Stimulated activated CD4-positive, alpha-beta T cell treated with anti-CD3 and anti-CD28 coated beads, Interleukin-2, amount 100 ng/mL, for 48 hours (primary cell): ENCODE measurements at places on chromosomes 1 and 21.

GRCh38 chr1:223665592-223666312 lies at the start of gene CAPN8:
CAPN8 (minus strand) TSS chr1:223665701; CDS start chr1:223665646, 55 bp downstream.
- no peak for DNase-seq

DNA sequence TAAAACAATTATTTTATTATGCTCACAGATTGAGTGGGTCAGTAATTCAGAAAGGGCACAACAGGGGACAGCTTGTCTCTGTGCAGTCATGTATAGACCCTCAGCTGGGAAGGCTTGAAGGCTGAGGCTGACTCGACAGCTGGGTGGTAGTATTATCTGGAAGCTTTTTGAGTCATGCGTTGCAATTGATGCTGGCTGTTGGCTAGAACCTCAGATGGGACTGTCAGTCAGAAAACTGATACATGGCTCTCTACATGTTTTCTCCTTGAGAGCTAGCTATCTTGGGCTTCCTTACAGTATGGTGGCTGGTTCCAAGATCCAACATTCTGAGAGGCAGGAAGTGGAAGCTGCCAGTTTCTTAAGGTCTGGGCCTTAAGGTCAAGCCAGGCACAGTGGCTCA lies 61.5 kb upstream of the SELENON start:
- no peak for DNase-seq

DNA sequence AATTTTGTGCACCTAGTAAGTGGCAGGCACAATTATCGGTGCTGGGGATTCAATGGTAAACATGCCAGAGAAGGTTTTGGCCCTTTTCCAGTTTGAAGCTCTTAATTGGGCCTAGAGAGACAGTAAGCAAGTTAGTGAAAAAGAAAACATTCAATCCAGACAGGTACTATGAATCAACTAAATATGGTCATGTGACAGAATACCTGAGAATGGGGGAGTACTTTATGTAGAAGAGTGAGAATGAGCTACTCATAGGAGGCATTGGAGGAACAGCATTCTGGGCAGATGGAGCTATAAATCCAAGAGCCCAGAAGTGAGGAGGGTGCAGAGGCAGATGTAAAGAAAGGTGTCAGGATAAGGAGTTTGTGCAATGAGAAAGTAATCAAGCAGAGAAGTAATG lies 1017.9 kb downstream of the ADGRL2 start:
- DNase-seq, result no peak

- no peak for DNase-seq
Measured at GRCh38 chr1:203072911-203073310, 12.9 kb downstream of the MYOG start.

- no peak for DNase-seq
Measured at GRCh38 chr1:228472655-228473054, 14.5 kb upstream of the RNF187 start.

DNA sequence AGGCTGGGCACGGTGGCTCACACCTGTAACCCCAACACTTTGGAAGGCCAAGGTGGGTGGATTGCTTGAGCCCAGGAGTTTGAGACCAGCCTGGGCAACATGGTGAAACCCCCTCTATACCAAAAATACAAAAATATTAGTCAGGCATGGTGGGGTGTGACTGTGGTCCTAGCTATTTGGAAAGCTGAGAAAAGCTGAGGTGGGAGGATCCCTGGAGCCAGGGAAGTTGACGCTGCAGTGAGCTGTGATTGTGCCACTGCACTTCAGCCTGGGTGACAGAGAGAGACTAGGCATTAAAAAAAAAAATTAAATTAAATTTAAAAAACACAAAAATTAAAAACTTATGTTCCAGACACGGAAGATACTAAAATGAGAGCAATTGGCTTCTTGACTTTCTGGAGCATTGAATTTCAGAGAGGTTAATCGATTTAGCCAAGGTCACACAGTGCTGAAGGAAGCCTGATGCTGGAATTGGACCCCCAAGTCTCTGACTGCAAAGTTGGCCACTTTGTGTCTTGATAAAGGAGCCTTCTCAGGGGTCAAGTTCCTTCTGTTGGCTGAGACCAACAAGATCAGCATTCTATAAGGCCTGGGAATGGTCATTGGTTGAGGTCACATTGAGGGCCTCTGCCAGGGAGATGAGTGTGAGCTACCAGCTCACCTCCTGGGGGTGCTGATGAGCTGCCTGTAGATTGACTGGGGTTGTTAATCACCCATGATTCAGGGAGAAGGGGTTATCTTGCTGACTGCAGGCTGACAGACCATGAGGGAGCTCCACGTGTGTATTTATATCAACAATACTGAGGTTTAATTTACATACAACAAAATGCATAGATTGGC lies 54.3 kb downstream of the RPS6KA1 start:
- peak; percentile 53 for DNase-seq

DNA sequence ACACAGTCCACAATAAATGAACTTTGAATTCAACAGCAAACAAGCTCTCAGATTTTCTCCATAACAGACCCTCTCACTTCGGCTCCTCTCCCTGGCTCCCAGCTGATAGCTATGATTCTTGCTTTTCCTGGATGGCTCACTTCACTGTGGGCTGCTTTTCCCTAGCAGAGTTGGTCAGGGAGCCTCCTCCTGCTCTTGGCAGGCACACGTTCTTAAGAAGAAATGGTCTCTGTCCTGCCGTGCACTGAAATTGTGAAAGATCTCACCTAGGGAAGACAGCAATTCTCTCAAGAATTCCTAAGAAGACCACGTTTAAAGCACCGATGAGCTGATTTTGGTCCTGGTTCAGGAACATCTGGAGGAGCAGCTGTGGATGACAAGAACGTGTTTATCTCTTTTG lies 148.5 kb upstream of the KCNK2 start:
- DNase-seq, result no peak

GRCh38 chr1:26530410-26530894 lies 891 bp downstream of the RPS6KA1 start:
- no peak for DNase-seq

- no peak for DNase-seq
Measured at GRCh38 chr1:222081859-222082258, 340.0 kb upstream of the DUSP10 start.

DNA sequence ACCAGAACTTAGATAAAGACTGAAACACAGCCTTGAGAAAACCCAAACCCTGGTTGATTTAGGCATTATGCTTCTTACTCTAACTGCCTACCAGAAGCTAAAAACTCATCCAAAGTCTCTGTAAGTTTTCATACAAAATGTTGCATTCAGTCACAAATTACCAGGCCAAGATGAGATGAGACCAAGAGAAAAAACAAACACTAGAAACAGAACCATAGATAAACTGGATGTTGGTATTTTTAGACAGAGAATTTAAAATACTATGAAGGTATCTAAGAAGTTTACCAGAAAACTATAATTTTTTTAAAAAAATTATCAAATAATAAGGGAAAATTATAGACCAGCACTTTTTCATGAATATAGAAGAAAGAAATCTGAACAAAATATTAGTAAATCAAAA lies 180.5 kb downstream of the VPS13D start:
- DNase-seq, result no peak

DNA sequence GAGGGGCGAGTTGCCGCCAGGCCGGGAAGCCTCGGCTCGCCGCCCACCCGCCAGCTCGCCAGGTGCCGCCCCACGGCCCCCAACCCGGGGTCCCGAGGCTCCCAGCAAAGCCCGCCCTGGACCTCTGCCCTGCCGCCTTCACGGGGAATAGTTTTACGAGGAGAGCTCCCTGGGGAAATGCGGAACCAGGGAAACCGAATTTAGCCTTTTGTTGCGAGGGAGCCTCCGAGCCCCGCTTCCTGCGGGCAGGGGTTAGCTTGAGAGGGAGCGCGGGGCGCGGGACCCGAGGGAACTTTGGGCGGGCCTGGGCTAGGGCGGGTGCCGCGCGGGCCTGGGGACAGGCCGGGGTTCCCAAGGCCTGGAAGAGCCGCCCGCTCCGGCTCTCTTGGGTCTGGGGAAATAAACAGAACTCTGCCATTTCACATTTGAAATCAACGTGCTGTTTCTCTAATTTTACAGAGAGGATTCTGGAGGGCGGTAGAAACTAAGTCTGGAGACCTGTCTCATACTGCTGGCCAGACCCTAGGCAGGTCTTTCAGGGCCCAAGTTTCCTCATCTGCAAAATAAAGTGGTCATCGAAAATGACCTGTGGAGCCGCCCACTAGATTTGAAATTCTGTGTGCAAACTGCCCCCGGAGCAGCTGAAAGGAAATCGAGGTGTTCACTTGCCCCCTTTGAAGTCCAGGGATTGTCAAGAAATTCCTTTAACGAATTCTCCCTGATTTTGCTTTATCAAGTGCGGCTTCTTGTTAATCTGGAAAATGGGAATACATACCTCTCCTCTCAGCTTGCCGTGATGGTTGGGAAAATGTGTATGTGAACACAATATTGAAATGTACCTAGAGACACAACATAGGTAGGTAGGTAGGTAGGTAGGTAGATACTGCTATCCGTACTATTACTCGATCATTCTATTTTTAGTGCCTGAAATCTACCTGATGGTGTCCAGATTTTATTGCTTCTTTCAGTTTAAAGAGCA lies 749 bp upstream of the GLUL start:
- no peak for DNase-seq

DNA sequence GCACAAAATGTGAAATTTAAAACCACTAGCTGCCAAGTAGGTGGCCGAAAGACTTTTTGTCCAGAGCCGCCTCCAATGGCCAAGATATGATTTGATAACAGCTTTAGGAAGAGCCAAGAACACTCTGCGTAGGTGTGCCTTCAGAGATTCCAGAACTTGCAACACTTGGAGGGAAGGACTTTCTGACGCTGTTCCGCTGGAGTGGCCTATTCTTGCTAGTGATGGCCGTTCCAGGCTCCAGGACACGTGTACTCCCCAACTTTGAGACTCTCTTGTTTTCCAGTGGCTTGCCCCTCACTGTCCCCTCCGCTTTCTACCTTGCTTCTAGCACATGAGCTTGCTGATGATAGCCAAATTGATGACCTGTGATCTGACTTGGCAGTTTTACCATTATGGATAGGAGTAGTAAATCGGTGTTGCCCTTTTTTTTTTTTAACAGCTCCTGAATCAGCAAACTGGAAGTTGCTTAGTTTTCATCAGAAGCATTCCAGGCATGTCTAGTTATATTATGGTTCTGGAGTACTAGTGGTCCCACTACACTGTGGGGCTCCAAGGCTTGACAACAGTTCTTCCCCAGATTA lies 1.0 kb downstream of the PRDX6 start:
- DNase-seq, result no peak

DNA sequence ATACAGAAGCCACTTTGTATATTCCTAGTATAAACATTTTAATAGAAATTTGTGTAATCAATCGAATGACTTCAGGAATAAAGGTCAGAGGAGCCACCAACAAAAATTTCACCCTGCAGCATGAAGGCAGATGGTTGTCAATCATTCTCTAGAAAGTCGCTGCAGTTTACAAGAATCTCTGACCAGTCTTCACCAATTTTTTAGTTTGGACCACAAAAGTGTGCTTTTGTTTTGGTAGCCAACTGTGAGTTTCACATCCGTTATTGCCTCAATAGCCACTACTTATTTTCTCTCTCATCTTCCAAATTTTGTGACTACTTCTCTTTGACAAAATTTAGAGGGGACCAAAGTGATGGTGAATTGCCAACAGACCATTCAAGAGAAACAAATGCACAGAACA lies 1155.6 kb downstream of the AMY1C start:
- no peak for DNase-seq

GRCh38 chr1:203675596-203676347 lies 49.1 kb downstream of the ATP2B4 start:
- DNase-seq, result no peak

- DNase-seq, result no peak
Measured at GRCh38 chr1:24294716-24295371, 24.3 kb upstream of the GRHL3 start.

DNA sequence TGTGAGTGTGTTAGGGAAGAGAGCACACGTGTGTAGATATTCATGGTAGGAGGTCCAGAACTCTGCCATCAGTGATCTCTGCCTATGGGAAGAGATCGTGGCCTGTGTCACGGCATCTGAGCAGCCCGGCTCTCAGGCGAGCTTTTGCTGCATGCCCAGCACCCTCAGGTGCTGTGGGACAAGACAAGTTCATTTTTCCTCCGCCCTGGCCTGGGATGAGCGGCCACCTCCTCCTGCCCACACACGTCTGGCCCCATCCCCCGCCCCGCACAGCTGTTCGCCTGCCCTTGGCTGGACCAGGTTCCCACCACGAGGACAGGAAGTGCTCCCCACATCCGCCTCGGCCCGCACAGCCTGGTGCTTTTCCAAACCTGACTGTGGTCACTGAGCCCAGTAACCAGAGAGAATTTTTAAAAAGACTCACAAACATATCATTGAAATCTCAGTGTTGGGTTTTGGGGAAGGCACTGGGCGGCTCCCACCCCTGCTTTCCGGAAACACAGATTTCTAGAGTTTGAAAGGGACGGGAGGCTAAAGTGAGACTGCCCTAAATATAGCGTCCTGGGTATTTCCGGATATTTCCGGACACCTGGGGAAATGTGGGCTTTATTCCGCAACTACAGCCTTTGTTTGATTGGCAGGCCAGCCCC lies 18.0 kb downstream of the BMP8A start:
- no peak for DNase-seq

DNA sequence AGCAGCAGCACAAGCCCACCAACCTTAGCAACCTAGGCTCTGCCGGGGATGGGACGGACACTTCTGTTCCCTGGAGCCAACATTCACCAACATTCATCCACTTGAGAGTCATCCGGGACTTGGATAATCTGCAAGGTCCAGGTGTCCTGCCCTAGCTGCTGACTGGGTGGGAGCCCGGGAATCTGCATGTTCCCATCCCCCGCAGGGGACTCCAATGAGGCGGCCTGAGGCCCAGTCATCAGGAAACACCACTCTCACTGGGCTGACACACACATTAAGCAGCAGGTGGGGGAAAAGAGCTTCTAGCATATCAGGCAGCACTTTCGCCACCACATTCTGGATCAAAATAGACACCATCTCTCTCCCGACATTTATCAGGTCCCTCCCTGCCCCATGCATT lies 38.4 kb upstream of the CCSAP start:
- no peak for DNase-seq

DNA sequence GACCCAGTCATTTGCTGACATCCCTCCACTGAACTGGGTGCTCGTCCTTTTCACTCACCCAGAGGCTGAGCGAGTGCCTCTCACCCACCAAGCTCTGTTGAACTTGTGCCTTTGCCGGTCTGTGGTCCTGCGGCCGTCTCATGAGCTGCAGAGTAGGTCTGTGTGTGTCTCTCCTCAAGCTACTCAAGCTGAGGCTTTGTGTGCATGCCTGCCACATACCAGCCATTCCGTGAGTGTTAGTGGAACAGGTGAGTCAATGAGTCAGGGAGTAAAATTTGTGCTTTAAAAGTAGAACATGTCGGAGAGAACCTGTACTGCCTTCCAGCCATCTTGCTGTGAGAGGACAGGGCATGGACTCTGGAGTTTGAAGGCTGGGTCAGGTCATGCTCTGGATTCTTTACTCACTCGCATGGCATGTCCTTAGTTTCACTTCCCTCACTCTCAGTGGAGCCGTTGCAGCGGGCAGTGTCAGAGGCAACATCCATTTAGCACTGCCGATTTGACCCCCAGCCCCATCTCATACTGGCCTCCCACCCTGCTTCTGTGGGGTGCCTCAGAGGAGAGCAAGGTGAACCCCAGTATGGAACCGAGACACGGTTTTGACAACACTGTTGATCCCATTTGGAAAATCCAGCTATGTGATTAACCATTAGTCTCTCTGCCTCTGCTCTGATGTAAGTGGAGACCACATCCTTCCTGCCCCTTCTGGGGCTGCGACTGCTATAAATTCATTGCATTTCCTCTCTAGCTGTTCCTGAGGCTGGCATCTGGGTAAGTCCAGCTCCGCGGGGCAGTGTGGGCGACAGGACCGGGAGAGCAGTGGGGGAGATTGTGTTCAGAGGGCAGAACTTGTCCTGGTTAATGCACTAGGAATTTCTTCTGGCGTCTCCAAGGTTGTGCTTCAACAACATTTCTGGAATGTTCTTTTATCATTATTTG lies at the start of gene NLRP3:
Gene NLRP3, plus strand, starts transcription at position 751 of the 939 bp plus-strand sequence. CDS start 2,628 bp downstream, outside the sequence.
- peak; percentile 6 for DNase-seq

GRCh38 chr1:205954819-205955404 lies 11.7 kb upstream of the SLC26A9 start:
- no peak for DNase-seq
